ENCODE measurements at places on chromosomes 4 and X.

DNA sequence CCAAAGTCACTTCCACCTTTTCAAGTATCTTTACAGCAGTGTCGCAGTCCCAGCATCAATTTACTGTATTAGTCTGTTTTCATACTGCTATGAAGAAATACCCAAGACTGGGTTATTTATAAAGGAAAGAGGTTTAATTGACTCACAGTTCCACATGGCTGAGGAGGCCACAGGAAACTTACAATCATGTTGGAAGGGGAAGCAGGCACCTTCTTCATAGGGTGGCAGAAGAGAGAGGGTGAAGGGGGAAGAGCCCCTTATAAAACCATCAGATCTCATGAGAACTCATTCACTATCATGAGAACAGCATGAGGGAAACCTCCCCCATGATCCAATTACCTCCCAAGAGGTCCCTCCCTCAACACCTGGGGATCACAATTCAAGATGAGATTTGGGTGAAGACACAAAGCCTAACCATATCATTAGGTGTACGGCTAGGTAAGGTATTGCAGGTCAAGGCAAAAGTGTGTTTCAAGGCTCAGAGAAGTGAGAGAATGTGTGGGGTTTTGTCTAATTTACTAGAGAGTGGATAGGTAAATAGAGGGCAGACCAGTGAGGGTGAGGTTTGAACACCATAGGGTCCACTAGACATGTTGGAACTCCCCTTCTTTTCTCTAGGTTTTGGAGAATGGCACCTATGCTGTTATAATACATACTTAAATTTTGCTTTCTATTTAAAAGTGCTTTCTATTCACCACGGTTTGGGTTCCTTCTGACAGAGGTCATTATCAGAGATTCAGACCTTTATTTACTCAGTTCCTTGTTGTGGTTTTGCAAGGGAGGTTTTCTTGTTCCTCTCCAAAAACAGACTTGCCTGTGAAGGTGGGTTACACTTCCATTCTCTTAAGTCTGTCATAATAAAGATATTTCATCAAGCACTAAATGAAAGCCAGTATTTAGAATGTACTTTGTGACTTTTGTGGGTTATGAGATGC is 186.6 kb downstream of the CPEB2 start:
- DNase-seq = no peak
- H3K27me3 ChIP-seq = no peaks in the 10 kb centered on the region
- H3K4me3 ChIP-seq = no peak overlapping the region
- H3K27ac ChIP-seq = no peak overlapping the region

GRCh38 chrX:103550415-103551051 is 31.2 kb upstream of the RAB40A start:
- no peak overlapping the region for H3K27ac ChIP-seq
- no peaks in the 10 kb centered on the region for H3K36me3 ChIP-seq
- peaks cover 10% of the 10 kb centered on the region for H3K4me1 ChIP-seq
- DNase-seq = no peak
- no peak overlapping the region for H3K4me3 ChIP-seq

- H3K36me3 ChIP-seq = no peaks in the 10 kb centered on the region
- DNase-seq = no peak
- H3K27ac ChIP-seq = no peak overlapping the region
- H3K4me3 ChIP-seq = no peak overlapping the region
Measured at GRCh38 chr4:13092702-13093101, 391.4 kb downstream of the RAB28 start.

DNA sequence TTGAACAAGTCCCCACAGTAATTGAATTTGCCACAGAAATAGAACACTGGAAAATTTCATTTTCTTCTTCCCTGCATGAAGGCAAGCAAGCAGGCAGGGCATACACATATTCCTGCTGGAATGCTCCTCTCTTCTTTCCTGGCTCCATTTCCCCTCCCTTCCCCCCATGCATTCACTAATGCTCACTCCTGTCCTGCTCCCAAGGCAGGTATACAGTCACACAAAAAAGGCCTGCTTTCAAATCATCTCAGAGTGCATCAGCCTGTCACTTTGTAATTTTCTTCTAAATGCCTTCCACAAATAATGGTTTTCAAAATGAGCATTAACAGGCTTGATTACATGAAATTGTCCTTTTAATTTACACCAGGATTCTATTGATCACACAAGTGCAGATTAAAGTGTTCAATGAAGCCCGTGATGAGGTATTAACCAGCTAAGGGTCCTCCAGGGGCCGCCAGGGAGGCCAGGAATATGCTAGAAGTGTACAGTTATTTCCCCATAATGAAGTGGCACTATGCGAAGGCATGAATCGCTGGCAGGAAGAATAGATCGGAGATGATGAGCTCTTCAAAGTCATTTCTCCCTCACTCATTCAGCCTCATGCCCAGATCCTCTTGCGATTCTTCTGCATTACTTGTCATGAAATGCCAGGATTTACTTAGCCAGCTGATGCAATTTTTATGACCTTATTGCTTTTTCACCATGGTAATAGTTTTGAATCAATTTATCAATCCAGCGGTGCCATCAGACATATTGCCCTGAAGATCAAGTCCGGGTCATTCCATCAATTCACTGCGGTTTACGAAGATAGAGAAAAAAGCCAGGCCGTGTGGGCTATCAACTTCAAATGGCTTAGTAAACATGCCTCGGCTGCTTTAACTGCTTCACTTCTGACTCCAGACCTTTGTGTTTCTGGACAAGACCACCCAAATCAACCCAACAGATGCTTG is 243.5 kb downstream of the GPAT3 start:
- no peaks in the 10 kb centered on the region for H3K36me3 ChIP-seq
- H3K4me3 ChIP-seq = no peak overlapping the region
- H3K27ac ChIP-seq = no peak overlapping the region
- DNase-seq = no peak
- no peaks in the 10 kb centered on the region for H3K4me1 ChIP-seq
- no peaks in the 10 kb centered on the region for H3K27me3 ChIP-seq

GRCh38 chrX:143287236-143287635 is 230.0 kb downstream of the SPANXN3 start:
- H3K36me3 ChIP-seq = no peaks in the 10 kb centered on the region
- no peaks in the 10 kb centered on the region for H3K4me1 ChIP-seq
- H3K4me3 ChIP-seq = no peak overlapping the region
- H3K27ac ChIP-seq = no peak overlapping the region

GRCh38 chrX:103467887-103468286 is 51.4 kb downstream of the RAB40A start:
- peaks cover 3% of the 10 kb centered on the region for H3K36me3 ChIP-seq
- peaks cover 13% of the 10 kb centered on the region for H3K4me1 ChIP-seq
- no peak overlapping the region for H3K27ac ChIP-seq
- H3K4me3 ChIP-seq = no peak overlapping the region

DNA sequence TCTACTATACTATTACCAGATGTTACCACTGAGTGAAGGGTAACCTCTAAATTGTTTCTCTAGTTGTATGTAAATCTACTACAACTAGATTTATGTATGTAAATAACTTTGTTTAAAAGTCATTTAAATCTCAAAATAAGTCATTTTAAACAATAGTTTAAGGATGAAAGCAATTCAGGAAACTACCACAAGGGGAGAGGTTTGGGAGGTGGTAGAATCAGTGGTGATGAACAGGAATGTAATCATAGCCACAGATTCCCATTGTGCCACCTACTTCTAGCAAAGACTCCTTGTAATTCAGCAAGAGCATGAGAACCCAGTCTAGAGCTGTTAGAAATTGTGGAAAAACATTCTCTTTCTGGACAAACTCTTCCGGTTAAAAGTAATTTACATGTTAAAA is 234.6 kb downstream of the SLC7A11 start:
- H3K4me3 ChIP-seq = no peak overlapping the region
- H3K36me3 ChIP-seq = no peaks in the 10 kb centered on the region
- DNase-seq = no peak
- H3K27ac ChIP-seq = no peak overlapping the region
- H3K27me3 ChIP-seq = no peaks in the 10 kb centered on the region
- H3K4me1 ChIP-seq = no peaks in the 10 kb centered on the region

- no peaks in the 10 kb centered on the region for H3K36me3 ChIP-seq
- peak overlapping the region; percentile 94 for H3K27ac ChIP-seq
Measured at GRCh38 chr4:183658362-183659028, 490 bp downstream of the RWDD4 start.

GRCh38 chrX:71996136-71996535 is 85.5 kb downstream of the NHSL2 start:
- H3K36me3 ChIP-seq = peaks cover 3% of the 10 kb centered on the region
- peaks cover 45% of the 10 kb centered on the region for H3K4me1 ChIP-seq

GRCh38 chrX:15055146-15055930 is 182.1 kb downstream of the MOSPD2 start:
- no peaks in the 10 kb centered on the region for H3K27me3 ChIP-seq
- no peak overlapping the region for H3K27ac ChIP-seq
- H3K36me3 ChIP-seq = peaks cover 7% of the 10 kb centered on the region
- H3K4me1 ChIP-seq = no peaks in the 10 kb centered on the region

DNA sequence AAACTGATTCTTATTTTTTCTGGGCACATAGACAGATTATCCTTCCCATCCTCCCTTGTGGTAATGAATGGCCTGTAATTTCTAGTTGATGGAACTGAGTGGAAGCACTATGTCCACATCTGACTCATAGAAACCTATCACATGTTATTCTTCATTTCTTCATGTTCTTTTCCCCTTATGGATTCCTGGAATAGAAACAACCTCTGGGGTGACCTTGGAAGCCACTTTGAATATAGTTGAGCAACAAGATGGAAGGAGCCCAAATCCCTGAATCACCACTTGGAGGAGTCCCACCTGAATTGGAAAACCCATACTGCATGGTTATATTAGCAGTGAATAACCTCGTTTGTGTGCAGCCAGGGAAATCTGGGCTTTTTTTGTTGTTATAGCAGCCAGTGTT is 137.8 kb downstream of the MID1IP1 start:
- DNase-seq = no peak
- no peaks in the 10 kb centered on the region for H3K4me1 ChIP-seq

- no peaks in the 10 kb centered on the region for H3K27me3 ChIP-seq
- no peak overlapping the region for H3K4me3 ChIP-seq
- H3K27ac ChIP-seq = no peak overlapping the region
- DNase-seq = no peak
Measured at GRCh38 chr4:35934320-35934981, 309.9 kb downstream of the ARAP2 start.

GRCh38 chr4:17055788-17056187 is 157.3 kb upstream of the LDB2 start:
- no peak for DNase-seq
- no peak overlapping the region for H3K4me3 ChIP-seq
- no peaks in the 10 kb centered on the region for H3K4me1 ChIP-seq

- peaks cover 36% of the 10 kb centered on the region for H3K4me1 ChIP-seq
- H3K36me3 ChIP-seq = no peaks in the 10 kb centered on the region
- DNase-seq = no peak
- no peak overlapping the region for H3K4me3 ChIP-seq
- H3K27me3 ChIP-seq = peaks cover 65% of the 10 kb centered on the region
- H3K27ac ChIP-seq = no peak overlapping the region
Measured at GRCh38 chr4:181821039-181822004, 421.9 kb upstream of the TENM3 start.

- H3K4me1 ChIP-seq = no peaks in the 10 kb centered on the region
- no peak overlapping the region for H3K4me3 ChIP-seq
- DNase-seq = no peak
- H3K27ac ChIP-seq = no peak overlapping the region
- H3K36me3 ChIP-seq = no peaks in the 10 kb centered on the region
Measured at GRCh38 chr4:6516762-6517161, 44.3 kb upstream of the PPP2R2C start.

GRCh38 chr4:187183346-187183745 is 459.7 kb upstream of the FAT1 start:
- H3K36me3 ChIP-seq = no peaks in the 10 kb centered on the region
- no peak overlapping the region for H3K4me3 ChIP-seq
- DNase-seq = no peak
- H3K27ac ChIP-seq = no peak overlapping the region

DNA sequence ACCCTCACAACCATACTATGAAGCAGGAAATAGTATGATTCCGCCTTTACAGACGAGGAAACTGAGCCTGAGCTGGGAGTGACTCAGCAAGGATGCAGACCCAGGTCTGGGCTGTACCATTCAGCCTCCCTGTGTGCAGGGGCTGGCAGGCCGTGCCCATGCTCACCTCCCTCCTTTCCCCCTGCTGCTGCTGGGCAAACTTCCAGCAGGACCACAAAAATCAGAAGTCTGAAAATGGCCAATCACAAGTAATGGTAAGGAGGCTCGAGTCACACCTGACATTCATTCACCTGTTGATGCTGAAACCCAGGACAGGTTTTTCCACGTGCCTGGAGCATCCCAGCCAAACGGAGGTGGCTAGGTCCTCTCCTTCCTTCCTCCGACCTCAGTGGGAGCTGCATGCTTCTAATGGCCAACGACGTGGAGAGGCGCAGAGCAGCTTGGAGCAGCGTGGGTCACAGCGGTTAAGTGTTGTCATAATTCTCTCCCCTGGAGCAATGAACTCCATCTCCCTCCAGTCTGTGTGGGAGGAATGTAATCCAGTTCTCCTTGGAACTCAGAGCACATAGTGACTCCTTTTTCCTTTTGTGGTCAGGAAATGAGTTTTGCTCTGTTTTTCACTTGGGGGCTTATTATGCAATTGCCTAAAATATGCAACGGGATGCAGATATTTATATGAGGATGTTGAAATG is 371.7 kb downstream of the BCOR start:
- peaks cover 20% of the 10 kb centered on the region for H3K4me1 ChIP-seq
- H3K36me3 ChIP-seq = no peaks in the 10 kb centered on the region
- H3K27ac ChIP-seq = peak overlapping the region; percentile 12
- no peak overlapping the region for H3K4me3 ChIP-seq
- H3K27me3 ChIP-seq = no peaks in the 10 kb centered on the region
- no peak for DNase-seq

DNA sequence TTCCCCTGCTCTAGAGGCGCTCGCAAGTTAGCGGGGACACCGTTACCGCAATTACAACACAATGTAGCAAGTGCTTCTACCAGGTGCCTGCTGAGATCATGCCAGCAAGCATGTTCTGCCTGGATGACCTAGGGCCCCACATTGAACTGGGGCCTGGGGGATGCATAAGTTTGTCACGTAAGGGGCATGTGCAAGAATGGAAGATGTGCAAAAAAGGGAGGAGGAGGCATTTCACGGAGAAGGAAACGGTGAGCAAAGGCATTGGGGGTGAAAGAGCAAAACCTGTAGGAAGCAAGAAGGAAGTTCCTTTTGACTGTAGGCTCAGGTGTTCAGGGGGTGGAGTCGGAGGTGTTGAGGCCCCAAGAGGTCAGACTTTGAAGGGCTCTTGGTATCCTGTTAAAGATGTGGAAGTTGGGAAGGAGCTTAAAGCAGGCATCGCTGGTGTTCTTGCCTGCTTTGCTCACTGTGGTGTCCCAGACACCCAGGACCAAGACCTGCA is 602 bp upstream of the SCARB2 start:
- peak overlapping the region; percentile 82 for H3K4me3 ChIP-seq
- H3K4me1 ChIP-seq = peaks cover 47% of the 10 kb centered on the region
- H3K36me3 ChIP-seq = no peaks in the 10 kb centered on the region
- no peak for DNase-seq

GRCh38 chr4:114701491-114701890 is 102.9 kb downstream of the UGT8 start:
- no peaks in the 10 kb centered on the region for H3K27me3 ChIP-seq
- H3K36me3 ChIP-seq = no peaks in the 10 kb centered on the region
- H3K27ac ChIP-seq = no peak overlapping the region
- H3K4me1 ChIP-seq = peaks cover 17% of the 10 kb centered on the region
- no peak overlapping the region for H3K4me3 ChIP-seq

DNA sequence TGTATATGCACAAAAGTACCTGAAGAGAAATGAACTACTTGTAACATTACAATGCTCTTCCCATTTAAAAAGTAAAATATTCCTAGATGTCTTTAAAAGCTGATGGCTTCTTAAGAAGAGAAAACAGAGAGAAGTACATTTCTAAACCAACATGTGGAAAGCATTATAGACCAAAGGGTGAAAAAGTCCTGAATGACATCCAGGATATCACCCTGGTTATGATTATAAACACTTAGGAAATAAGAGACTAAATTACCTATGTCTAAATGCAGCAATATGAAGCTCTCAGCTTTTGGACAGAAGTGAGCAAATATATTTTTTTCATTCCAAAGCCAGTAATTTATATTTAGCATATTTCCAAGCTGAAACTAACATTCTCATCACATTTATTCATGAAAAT is 21.7 kb upstream of the EGFL6 start:
- no peaks in the 10 kb centered on the region for H3K4me1 ChIP-seq
- no peak overlapping the region for H3K27ac ChIP-seq
- H3K36me3 ChIP-seq = peaks cover 3% of the 10 kb centered on the region
